ENCODE measurements at places on chromosomes 2 and 18.

GRCh38 chr2:68935471-68935870 lies 17.2 kb downstream of the GKN2 start:
- DNase-seq, result no peak

DNA sequence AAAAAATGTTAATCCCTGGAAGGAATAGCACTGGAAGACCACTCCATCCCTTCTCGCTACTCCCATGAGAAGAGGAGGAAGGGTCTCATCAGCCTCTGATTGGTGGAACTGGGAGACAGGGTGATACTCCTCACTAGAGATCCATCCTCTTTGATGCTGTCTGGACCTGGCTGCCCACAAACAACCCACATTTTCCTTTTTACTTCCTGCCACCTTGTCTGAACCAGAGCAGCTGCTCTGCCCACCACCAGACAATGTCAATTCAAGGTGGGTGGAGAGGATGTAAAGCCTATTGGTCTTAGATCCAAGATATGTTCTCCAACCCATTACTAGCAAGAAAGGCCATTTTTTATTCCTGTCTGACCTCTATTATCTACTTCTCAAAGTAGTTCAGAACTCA lies 246.9 kb upstream of the TANK start:
- no peak for DNase-seq

- no peak for DNase-seq
Observed at GRCh38 chr2:78707776-78708386, 317.6 kb upstream of the REG3G start.

GRCh38 chr18:28009589-28009988 lies 167.3 kb downstream of the CDH2 start:
- DNase-seq, result no peak

- DNase-seq, result no peak
Observed at GRCh38 chr18:45667056-45667736, 51.9 kb downstream of the SLC14A2 start.

GRCh38 chr2:236968880-236969534 lies 116.7 kb upstream of the COPS8 start:
- DNase-seq, result no peak

DNA sequence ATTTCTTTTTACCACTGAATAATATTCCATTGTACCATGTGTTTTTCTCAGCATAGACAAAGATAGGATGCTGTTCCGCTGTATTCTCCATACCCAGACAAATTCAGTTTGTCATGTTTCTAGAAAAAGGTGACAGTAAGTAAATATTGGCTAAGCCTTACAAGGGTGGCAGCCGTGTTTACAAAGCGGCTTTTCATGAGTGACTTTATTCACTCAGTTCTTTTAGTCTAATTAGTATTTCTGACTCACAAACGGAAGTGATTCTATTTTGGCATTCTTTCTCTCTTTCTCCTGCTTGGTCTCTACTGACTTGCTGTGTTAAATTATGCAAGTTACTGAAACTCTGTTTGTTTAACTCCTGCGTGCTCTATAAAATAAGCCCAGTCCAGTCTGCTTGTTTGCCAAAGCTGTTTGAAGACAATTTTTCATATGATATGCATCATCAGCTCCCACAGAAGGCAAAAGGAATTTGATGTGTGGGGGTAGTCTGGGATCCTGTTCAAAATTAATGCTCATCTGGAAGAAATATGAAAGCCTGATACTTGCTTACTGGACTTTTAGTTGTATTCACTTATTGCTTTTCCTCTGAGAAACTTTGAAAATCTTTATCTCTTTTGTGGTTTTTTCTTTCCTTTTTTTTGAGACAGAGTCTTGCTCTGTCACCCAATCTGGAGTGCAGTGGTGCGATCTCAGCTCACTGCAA lies 2.3 kb upstream of the PLEKHH2 start:
- DNase-seq, result peak; percentile 83

DNA sequence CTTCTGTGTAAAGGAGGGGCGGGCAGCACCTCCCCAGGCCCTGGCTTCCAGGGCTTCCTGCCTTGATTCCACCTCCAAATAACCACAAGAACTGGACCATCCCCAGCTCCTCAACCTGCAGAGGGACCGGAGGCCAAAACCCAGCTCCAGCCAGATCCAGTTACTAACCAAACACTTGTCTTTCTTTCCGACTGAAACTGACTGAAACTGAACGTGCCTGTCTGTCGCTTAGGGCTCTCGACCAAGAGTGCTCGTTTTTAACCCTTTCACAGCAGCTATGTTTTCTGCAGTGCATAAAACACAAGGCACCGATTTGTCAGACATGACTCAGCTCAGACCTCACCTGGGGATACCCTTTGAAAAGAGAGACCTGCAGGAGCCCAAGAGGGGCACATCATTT lies 249.9 kb upstream of the SIX2 start:
- DNase-seq, result no peak

GRCh38 chr2:235135990-235136561 lies 184.3 kb downstream of the SH3BP4 start:
- DNase-seq, result peak; percentile 87

DNA sequence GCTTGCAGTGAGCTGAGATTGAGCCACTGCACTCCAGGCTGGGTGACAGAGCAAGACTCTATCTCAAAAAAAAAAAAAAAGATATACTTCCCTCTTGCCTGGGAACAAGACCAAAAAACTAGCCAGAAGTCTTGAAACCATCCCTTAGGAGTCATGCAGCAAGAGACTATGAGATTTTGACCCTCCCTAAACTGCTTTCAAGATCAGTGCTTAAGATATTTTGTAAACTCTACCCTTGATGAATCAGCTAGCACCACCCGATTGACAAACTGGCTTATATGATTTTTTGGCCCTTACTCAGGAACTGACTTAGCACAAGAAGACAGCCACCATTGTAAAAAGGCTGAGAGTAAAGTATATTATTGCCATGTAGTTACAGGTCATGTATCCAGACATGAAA lies 3.8 kb downstream of the SULT1C3 start:
- peak; percentile 6 for DNase-seq

DNA sequence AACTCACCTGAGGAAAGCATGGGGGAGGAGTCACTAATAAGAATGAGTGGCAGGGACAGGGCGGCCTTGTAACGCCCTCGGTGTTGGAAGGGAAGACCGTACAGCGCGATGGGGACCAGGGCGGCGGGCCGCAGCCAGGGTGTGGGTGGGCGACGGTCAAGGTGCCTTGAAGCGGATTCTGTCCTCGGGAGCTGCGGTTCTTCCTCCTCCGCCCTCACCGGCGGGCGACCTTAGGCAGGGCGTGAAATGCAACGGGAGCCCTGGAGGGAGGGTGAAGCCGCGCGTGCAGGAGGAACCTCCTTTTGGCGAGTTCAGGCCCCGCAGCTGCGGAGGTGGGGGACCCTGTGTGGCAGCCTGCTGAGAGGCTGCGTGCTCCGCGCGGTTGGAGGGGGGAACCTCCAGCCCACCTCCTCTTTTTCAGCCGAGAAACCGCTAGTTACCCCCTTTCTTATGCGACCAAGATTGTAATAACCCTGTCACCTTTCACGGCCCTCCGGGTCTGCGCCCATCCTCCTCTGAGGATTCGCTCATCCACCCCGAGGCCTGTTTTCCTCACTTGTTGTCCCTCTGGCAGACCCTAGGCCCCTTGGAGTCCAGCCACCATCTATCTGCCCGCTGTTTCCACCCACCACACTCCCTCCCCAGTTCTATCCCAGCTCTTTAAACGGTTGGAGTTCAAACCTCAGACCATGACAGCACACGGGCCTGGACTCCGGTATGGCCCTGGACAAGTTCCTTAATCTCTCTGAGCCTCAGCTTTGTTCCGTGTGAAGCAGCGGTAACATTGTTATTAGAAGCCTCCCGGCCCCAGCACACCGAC lies 823 bp upstream of the RNU2-63P start:
- DNase-seq, result peak; percentile 5

- peak; percentile 77 for DNase-seq
Observed at GRCh38 chr2:146874260-146874658, 970.6 kb upstream of the ACVR2A start.

DNA sequence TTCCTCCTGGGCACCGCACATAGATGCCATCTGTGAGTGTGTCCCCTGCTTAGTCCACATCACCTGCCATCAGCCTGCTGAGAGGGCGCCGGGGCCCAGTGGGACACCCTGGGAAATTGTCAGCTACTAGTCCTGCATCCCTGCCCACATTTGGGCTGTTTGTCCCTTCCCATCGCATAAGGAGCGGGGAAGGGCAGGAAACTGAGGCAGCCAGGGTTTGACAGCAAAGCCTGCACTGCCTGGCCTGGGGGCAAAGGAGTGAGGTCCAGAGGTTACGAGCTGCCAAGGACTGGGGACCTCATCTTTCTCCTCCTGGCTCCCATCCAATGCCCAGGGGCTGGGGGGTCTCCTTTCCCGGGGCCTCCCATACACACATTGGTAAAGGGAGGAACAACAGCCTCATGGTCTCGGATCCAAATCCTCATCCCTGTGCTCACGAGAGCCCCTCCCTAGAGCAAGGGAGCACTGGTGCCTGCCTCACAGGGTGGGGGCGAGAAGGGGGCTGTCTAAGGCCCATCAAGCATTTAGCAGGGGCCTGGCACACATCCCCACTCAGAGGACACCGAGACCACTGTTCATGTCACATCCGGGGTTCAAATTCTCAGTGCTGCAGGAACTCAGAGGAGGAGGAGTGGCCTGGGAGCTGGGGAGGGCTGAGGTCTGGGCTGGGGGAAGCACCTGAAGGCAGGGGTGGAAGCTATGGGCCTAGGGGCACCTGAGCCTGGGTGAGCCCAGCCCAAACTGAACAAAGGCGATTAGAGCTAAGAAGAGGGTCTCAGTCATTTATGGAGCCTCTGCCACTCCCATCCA lies 113.8 kb downstream of the SMAD7 start:
- no peak for DNase-seq

DNA sequence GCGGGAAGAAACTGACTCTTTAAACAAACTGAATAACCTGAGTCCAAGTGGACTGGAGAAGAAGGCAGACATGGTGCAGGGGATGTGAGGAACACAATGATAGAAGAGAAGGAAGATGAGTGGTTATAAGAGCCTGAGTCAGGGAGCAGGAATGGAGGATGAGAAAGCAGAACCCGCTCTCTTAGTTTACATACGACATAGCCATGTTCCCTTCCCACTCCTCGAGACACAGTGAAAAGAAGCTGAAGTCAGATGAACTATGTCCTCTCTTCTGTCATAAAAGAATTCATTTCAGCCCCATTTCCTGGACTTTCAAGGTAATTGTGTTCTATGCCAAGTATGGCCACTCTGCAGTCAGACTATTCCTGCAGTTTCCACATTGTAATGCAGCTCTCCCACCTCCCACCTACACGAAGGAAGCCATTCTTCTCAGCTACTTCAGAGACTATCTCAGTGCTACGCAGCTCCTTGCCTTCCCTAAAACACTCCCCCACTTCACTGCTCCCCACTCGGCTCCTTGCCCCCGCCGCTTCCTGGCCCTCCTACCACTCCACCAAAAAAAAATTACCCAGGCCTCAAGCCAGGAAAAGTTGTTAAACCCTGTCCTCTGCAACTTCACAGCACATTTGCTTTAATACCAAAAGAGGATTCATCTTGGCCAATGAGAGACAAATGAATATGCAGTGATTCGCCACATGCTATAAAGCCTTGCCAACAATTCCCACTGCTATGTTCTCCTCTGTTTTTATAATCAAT lies 323.4 kb upstream of the EPHA4 start:
- peak; percentile 1 for DNase-seq

DNA sequence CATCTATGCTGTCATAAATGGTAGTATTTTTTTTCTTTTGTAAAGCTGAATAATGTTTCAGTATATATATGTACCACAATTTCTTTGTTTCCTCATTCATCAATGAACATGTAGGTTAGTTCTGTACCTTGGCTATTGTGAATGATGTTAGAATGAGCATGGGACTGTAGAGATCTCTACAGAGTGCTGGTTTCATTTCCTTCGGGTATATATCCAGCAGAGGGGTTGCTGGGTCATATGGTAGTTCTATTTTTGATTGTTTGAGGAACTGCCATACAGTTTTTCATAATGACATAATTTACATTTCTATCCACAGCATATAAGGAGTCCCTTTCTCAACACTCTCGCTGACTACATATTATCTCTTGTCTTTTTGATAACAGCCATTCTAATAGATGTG lies 243.5 kb downstream of the CDH7 start:
- no peak for DNase-seq

DNA sequence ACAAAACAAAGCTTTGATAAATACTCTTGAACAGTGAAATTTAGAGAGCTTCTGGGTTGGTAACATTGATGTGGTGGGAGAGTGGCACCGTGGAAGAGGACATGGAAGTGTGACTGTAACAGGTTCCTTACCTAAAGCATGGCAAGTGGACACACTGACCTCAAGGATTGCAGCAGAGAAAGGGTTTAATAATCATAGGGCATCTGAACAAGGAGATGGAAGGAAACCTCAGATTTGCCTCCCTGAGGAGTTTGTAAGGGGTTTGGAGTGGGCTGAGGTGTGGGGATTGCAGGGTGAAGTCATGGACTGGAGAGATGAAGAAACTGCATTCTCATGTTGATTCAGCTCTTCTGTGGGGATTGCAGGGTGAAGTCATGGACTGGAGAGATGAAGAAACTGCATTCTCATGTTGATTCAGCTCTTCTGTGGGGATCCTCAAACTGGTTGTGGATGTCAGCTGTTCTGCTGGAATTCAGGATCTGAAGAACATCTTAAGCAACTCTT lies 83.8 kb upstream of the TLK1 start:
- peak; percentile 87 for DNase-seq

DNA sequence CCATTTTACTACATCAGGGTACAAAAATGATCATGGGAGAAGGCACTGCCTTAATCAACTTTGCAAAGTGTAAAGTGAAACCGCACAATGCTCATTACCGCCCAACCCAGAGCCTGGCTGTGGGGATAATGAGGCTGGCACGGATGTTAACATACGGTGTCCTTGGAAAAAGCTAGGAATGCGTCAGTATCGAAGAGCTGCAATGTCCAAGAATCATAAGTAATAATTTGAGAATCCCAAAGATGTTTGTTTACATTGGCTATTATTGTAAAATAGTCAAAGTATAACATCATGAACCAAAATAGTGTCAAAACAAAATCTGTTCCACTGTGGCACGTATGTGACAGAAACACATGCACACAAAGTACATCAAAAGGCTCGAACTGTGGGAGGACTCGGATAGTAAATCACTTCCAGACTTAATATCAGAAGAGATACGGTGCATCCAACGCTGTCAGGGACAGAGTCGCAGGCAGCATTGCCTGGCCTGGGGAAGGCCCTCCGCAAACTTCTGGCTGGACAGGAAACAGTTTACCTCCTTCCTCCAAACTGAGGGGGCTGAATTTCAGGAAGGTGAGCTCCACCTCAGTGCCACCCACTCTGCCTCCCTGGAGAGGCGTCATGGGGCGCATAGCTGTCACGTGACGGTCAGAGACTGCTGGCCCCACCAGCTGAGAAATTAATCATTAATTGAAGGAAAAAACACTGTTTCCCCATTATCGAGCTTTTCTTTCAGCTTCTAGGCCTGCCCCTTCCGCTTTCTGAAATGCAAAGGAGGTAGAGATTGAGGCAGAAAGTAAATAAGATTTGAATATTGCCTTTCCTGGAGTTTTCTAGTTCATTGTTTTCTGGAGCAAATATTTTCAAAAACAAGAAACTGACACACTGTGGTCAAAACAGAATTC lies 1.8 kb upstream of the ID2 start:
- DNase-seq, result peak; percentile 54

DNA sequence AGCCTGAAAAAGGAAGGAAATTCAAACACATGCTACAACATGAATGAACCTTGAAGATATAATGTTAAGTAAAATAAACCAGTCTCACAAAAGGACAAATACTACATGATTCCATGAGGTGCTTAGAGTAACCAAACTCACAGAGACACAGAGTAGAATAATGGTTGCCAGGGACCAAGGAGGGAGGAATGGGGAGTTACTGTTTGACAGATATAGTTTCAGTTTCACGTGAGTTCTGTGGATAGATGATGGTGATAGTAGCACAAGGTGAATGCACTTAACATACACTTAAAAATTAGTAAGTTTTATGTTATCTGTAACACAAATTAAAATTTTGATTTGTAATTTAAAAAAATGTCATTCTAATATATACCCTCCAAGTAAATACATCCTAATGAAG lies 106.9 kb upstream of the ACVR1C start:
- DNase-seq, result no peak

Data from cardiac fibroblast (primary cell).